ENCODE measurements at places on chromosomes 13 and 19.

- DNase-seq: no peak
These were observed 26.2 kb upstream of the LRCH1 start for GRCh38 chr13:46526740-46527139.

DNA sequence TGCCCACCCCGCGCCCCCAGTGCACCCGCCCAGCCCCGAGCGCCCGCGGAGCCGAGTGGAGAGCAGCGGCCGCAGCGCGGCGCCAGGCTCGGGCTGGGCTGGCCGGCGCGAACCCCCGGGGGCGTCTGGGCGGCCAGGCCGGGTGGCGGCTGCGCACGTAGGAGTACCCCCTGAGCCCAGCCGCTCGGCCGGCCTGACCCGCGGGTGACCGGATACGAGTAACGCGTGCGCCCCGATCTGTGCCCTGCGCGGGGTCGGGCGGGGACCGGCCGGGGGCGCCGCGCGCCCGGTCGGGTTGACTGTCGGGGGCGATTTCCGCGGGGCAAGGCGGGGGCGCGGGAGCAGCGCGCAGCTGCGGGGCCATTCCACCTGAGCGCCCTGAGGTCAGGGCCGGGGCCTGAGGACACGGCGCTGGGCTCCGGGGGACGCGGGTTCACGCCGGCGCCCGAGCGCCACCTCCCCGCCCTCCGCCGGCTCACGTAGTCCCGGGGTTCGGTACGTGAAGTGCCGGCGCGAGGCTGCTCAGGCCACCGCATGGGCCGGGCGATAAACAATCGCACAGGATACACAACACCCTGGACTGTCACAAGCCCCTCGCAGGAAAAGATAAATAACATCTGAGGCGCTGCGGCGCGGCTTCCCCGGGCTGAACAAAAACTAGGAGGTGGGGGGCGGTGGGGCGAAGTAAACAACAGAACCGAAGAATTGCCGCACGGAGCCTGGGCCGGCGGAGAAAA is 37.6 kb upstream of the FLT1 start:
- no peak for DNase-seq

DNA sequence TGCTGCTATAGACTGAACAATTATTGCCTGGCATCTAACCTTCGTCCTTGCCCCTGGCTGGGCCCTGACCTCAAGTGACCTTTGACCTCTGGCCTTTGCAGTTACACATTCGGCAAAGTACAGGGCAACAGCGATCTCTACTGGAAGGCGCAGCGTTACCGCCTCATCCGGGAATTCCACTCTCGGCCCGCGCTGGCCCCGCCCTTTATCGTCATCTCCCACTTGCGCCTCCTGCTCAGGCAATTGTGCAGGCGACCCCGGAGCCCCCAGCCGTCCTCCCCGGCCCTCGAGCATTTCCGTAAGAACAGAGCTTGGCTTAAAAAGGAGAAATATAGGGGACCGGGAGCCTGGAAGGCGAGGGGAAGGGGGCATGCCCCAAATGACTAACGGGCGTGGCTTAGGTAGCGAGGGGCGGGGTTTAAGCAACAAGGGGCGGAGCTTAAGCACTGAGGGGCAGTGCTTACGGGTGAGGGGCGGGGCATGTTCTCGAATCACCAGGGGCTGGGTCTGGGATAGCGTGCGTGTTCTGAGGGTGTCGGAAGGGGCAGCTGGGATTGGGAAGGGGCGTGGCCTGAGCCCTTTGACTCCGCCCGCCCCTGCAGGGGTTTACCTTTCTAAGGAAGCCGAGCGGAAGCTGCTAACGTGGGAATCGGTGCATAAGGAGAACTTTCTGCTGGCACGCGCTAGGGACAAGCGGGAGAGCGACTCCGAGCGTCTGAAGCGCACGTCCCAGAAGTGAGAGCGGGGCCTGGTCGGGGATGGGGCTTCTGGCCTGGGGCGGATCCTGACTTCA is 52.7 kb downstream of the TRPM4 start:
- DNase-seq: no peak

GRCh38 chr13:108305655-108306054 is 36.1 kb downstream of the TNFSF13B start:
- DNase-seq: no peak

DNA sequence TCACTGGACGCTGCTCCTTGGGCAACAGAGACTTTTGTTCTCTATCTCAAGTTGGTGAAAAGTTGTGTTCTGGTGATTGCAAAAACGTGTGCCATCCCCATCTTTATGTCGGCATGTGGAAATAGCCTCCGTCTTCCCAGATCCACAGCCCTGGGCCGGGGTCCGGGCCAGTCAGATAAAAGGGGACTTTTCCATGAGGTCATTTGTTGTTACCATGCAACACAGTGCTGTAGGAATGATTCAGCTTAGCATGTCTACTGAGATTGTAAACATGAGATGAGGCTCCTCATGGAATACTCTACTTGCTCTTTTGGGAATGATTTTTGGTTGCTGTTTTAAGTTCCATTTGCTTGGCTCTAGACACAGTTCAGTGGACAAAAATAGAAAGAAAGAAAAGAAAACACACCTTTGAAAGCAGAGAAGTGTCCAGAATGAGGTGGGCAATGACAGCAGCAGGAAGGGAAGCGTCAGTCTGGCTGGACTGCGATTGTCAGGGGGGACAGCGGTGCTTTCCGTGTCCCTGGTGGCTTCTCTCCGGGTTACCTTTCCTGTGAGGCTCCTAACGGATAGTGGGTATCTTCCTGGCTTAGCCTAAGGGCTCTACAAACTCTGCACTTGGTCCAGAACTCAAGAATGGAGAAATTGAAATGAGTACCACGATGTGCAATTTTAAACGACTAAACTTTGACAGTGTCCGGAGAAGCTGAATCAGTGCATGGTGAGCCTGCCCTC is 91.6 kb downstream of the TEX29 start:
- no peak for DNase-seq

DNA sequence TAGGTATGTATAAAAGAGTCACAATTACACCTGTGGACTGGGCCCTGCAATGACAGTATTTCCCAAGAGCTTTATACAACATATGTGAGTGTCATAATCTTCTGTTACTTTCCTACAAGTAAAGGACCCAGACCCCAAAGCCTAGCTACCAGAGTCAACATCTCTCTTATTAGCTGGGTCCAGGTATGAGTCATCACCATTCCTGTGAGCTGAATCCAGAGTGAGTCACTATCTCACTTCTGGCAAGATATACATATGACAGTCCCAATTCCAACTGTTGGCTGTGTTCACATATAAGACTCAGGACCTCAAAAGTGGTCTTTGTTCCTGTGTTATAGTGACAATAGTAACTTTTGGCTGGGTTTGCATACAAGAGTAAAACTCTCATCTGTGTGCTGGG is 46.7 kb downstream of the ZNF729 start:
- DNase-seq: no peak

DNA sequence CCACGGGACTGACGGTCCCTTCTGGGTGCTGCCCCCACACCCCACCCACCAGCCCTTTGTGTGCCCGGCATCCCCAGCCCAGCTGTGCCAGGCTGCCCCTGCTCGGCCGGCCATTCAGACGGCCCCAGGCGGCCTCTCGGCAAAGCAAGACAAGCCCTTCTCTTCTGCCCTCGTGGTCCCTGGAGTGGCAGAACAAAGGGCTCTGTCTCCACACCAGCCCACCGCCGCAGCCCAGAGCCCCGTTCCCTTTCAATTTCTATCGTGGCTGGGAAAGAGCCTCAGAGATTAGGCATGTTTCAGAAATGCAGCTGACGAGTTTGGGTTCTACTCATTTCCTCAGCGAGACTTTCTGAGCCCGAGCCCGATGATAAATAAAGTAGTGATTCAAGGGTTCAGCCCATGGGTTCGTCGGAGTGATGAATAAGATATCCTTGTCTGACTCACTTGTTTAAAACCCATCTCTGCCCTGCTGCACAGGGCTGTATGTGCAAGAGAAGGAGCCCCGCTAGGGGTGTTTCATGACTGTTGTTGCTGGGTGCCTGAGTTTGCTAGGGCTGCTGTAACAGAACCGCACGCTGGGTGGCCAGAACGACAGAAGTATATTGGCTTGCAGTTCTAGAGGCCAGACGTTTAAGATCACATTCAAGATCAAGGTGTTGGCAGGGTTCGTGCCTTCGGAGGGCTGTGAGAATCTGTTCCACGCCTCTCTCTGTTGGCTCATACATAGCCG is 4.3 kb downstream of the MYO9B start:
- DNase-seq: peak; percentile 31

DNA sequence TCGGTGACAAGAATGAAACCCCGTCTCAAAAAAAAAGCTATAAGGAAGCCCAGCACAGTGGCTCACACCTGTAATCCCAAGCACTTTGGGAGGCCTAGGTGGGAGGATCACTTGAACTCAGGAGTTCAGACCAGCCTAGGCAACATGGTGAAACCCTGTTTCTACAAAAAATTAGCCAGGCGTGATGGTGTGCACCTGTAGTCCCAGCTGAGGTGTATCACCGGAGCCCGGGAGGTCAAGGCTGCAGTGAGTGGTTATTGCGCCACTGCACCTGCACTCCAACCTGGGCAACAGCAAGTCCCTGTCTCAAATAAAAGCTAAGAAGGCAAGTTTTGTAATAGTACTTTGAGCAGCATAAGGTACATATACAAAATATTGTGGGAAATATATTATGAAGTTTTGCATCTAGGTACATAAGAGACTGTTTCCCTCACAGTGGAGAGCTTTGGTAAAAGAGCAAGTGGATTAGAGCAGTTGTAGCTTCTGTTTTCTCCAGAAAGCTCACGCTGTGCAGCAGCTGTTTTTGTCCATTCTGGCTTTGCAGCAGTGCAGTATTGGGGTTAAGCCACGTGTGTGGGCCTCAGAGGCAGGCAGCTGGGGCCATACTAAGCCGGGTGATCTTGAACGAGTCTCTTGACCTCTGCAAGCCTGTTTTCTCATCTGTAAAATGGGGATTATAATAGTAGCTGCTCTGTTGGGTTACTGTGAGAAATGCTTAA is 35.4 kb downstream of the ARHGAP35 start:
- DNase-seq: no peak

DNA sequence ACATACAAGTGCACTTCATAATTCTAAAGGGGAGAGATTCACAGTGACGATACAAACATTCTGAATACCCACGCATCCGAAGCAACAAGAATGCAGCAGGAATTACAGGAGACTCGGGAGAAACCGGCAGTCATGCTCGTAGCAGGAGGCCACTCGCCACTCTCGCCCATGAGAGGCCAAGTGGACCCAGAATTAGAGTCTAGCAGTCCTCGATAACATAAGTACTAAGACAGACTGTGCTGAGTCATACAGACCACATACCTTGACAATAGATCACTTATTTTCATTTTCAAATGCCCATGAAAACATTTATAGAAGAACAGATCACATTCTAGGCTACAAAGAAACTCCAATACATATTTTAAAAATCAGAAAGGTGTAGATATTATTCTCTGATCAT is 299.1 kb upstream of the TSHZ3 start:
- no peak for DNase-seq

GRCh38 chr13:71865874-71866334 is 1.1 kb downstream of the DACH1 start:
- no peak for DNase-seq

DNA sequence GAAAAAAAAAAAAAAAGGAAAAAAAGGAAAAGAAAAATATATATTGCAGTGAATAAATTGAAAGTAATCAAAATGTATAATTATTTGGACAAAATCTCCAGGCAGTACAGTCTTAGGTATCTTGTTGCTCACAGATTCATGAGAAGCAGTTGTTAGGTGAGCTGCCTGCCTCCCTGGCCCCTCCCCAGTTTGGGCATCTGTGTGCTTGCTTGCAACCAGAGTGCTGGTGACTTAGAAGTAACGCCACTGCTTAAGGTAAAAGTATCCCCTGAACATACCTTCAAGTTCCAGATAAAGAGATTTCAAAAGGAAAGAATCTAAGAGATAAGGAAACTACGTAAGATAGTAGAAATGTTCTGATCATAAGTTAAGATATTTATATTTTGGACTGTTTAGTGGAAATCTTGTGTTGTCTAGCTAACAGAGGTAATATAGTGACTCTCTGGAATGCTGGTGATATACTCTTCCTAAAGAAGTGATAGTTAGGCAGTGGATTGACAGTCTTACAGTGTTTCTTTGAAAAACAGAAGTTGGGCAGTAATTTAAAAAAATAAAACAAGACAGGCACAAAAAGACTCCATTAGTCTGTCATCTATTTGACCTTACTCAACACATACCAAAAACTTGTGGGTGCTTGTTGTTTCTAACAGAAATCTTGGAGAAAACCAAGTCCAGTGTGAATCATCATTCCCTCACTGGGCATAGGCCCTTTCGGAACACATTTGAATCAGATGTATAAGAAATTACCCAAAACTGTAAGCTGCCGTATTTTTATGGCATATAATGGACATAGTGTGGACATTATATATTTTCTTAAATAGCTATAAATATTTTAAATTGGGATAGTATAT is 38.3 kb upstream of the KCTD4 start:
- DNase-seq: no peak

GRCh38 chr13:110520431-110521295 is 40.9 kb downstream of the RAB20 start:
- no peak for DNase-seq

GRCh38 chr13:65265988-65266387 is 1964.1 kb downstream of the PCDH9 start:
- no peak for DNase-seq

DNA sequence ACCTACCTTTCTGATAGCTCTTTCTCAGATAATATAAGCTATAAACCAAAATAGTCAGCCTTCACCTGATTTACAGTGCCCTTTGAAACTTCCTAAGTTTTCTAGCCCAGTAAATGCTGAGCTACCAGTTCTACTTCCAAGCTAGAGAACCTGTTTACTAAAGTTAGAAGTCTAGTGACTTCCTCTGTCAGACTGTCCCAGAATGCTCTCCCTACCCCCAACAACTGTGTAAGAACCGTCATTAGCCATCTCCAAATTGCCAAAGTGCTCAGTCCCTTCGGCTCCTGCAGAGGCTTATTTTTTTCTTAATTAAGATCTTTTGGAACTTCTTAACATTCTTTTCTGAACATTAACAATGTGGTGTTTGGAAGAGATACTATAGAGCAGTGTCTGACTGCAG is 3.2 kb upstream of the ABCC4 start:
- DNase-seq: no peak

GRCh38 chr19:17475541-17476115 is 5.3 kb downstream of the SLC27A1 start:
- DNase-seq: no peak

GRCh38 chr19:33649627-33650305 is 28.0 kb downstream of the CHST8 start:
- no peak for DNase-seq

- no peak for DNase-seq
These were observed 12.9 kb downstream of the TPP2 start for GRCh38 chr13:102609696-102610095.

DNA sequence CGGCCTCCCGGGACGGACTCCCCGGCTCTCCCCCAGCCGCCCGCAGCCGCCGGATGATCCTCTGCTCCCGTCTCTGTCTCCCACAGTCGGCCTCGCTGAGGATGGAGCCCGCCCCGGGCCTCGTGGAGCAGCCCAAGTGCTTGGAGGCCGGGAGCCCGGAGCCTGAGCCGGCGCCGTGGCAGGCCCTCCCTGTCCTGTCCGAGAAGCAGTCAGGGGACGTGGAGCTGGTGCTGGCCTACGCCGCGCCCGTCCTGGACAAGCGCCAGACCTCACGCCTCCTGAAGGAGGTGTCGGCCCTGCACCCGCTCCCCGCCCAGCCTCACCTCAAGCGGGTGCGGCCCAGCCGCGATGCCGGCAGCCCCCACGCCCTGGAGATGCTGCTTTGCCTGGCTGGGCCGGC is 6.8 kb downstream of the ADAT3 start:
- no peak for DNase-seq
